Astrocyte (in vitro differentiated cells and primary cell): ENCODE measurements at places on chromosomes 3 and 15.

DNA sequence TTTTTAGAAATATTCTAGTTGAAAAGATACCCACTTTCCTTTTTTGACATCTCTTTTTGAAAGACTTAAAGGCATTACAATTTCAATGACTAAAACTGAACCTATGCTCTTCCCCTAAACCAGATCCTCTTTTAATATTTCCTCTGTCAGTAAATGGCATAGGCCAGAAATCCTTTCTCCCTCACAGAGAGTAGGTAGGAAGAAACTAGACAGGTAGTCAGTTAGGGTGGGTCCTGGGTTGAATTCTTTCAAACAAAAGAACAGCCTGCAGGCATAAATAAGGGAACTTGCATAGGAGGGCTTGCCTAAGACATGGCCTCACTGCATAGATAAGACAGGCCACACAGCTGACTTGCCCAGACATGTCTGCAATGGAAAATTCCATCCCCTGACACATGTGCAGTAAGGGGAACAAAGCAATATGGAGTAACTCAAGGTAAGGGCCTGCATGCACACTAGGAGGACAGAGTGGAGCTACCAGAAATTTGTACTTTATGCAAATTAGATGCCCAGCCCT lies 23.1 kb downstream of the PLSCR5 start:
- peak; percentile 34 for DNase-seq

DNA sequence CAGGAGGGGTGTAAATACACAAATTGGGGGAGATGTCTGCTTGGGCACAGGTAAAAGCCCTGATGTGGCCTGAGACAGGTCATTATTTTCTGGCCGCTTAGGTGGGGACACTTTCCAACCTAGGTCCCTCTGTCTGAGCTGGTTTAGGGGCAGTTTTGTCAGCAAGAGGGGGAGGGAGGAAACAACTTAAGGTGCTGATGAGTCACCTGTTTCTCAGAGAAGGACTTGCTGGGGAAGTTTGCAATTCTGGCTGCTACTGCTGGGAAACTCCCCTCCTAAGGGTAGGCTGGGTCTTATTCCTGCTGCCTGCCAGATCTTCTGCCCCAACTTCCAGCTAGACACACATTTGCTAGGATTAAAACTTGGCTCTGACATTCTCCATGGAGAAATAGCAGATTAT lies 4.8 kb upstream of the RHOV start:
- peak; percentile 44 for DNase-seq

- no peak for DNase-seq
Observed at GRCh38 chr15:63879211-63879610, 45.5 kb upstream of the HERC1 start.

DNA sequence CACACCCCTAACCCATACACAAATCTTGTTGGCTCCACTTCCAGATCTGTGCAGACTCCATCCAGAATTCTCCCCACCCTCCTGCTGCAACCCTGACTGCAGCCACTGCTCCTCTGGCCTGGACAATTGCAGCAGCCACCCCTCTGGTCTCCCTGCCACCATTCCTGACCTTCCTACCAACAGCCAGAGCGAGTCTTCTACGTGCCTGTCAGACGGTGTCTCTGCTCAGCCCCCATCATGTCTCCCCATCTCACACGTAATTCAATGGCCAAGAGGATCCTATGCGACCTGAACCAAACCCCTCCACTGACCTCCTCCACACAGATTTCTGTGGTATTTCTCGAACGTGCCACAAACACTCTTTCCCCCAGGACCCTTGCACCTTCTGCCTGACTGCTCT lies 103.3 kb downstream of the TPRA1 start:
- DNase-seq: no peak

GRCh38 chr3:156750191-156750873 lies 75.8 kb upstream of the LEKR1 start:
- DNase-seq: peak; percentile 69

- no peak for DNase-seq
Observed at GRCh38 chr3:169173231-169173630, 490.3 kb downstream of the MECOM start.

GRCh38 chr15:69288531-69289341 lies 10.0 kb upstream of the PAQR5 start:
- DNase-seq: no peak

DNA sequence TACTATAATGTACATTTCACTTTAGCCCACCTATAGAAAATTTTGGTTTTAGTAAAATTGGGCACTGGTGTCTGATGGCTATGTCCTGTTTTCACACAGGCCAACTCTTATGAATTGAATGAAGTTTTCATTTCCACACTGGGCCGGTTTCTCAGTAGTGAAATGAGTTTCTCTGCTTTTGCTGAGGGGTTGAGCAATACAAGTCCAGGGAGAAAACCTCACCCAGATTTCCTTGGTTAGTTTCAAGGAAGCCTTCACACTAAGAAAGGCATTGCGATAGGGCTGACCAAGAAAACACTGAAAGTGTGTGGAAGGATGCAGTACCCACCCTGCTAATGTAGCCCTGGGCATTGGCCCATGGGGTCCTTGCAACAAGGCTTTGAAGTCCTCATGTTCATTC lies 331.5 kb upstream of the CFAP20DC start:
- DNase-seq: no peak

DNA sequence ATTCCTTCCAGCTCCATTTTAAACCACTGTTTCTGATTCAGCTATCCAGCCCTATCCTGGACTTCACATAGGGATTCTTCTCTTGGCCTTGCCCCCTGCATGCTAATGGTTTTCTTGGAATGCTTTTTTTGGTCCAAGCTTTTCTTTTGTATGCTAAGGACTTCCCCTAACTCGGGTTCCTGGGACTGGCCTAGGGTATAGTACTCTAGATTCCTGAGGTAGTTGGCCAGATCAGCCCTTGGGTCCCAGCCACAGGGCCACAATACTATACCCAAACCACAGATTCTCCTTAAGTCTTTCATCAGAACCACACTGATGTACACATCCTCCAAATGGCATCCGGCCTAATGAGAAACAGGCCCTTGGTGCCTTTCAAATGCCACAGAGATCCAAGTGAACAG lies 2.8 kb downstream of the FYCO1 start:
- peak; percentile 93 for DNase-seq

DNA sequence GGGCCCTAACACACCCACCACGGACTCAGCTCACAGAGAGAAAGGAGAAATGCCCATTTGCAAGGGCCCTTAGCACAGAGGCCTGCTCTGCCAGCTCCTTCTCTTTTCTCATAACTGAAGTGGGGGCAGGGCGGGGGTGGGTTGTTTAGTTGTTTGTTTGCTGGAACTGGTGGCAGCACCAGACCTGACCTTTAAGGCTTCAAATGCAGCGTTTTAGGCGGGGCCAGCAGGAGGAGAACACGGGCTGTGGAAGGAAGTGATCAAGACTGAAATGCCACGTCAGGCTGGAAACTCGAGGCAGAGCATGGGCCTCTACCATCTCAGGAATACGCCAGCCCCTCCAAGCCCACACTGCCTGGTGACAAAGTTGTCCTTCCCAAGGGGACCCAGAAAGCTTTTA lies 9.3 kb downstream of the CACNA2D2 start:
- DNase-seq: no peak

GRCh38 chr3:25173606-25174005 lies 254.5 kb upstream of the RARB start:
- DNase-seq: no peak

DNA sequence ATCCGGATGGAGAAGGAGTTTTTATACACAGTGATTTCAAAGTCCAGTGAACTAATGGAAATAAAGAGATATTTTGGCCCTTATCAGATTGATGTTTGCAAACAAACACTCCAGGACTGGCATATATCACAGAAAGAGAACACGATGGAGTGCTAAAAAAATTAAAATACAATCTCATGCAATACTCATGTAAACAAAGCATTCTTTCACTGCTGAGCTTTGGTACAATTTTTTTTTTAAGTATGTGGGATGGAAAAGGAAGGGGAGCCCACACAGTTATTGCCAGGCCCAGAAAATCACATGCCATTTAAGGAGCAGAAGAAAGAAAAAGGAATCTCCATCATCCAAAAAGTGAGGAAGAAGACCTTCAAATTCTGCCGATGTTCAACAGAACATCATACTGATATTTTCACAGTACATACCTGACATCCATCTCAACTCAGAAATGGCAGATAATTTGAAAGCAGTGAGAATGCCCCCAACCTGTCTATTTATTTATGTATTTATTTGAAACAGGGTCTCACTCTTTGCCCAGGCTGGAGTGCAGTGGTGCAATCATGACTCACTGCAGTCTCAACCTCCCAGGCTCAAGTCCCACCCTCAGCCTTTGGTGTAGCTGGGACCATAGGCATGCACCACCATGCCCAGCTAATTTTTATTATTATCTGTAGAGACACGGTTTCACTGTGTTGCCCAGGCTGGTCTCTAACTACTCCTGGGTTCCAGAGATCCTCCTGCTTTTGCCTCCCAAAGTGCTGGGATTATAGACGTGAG lies 107.5 kb upstream of the SLC2A2 start:
- no peak for DNase-seq

DNA sequence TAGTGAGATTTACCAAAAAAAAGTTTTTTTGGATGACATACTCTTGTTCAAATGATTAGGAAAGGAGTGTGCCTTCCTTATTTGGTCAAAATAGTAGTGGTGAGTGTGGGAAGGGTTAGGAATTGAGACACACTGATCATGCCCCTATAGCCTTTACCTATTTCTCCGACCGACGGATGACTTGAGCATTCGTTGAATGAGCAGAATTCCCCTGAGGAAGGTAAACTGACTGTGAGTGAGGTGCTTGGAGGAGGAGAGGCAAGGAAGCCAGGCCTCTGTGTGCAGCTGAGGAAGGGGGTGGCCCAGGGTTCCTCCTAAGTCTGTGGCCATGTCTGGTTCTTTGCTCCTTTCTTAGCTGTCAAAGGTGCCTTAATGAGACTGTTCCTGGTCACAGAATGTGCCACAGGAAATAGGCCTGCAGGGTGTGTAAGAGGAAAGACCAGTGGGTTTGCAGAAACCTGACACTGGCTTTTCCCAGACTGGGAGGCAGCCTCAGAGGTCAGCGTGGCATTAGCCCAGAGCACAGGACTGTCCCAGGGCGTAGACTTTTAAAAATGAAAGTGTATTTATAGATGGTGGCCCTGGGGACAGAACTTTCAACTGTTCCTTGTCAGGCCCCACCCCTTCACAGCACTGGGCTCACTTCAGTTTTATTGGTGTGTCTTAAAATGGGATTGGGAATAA lies 307.7 kb upstream of the C2CD4B start:
- no peak for DNase-seq
